Stimulated activated CD8-positive, alpha-beta memory T cell treated with anti-CD3 and anti-CD28 coated beads, Interleukin-4, amount 100 ng/mL, for 4 hours (primary cell): ENCODE measurements at places on chromosomes 3 and 15.

GRCh38 chr3:128351546-128351945 lies 115.1 kb downstream of the DNAJB8 start:
- no peak for DNase-seq

DNA sequence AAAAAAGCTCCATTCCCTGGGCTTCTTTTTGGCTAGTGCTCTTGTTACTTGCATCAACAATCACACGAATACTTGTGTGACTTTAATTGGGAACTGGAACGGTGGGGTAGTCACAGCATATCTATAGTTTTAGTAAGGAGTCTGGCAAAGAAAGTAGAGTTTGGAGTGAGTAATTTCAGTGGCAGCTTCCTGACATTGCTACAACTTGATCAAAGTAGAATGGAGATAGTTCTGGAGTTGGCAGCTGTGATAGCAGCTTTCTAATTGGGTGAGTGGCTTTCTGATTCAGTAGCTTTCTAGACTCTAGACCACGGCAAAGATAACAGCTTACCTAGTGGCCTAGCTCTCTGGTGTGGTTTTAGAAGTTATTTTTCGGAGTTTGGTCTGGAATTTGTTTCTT lies 475.0 kb downstream of the TUSC7 start:
- DNase-seq, result no peak

DNA sequence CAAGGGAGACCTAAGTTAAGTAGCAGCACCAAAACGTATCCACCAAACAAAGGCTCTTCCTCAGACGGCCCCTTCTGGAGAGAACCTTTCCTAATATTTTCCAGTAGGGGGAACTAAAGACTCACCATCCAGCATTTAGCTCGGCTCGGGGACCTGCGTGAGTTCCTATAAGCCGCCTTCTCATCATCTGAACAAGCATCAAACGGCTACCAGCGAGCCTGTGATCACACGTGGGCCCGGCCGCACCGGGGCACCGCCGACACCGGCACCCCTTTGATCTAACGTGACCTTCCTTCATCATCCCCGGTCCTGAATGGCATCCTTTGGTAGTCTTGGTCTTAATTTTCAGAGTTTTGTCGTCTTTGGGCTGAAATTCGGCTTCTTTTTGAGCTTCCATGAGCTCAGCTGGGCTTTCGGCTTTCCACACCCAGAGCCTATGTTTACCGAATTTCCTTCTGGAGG lies 1.4 kb upstream of the ROBO2 start:
- DNase-seq, result no peak

DNA sequence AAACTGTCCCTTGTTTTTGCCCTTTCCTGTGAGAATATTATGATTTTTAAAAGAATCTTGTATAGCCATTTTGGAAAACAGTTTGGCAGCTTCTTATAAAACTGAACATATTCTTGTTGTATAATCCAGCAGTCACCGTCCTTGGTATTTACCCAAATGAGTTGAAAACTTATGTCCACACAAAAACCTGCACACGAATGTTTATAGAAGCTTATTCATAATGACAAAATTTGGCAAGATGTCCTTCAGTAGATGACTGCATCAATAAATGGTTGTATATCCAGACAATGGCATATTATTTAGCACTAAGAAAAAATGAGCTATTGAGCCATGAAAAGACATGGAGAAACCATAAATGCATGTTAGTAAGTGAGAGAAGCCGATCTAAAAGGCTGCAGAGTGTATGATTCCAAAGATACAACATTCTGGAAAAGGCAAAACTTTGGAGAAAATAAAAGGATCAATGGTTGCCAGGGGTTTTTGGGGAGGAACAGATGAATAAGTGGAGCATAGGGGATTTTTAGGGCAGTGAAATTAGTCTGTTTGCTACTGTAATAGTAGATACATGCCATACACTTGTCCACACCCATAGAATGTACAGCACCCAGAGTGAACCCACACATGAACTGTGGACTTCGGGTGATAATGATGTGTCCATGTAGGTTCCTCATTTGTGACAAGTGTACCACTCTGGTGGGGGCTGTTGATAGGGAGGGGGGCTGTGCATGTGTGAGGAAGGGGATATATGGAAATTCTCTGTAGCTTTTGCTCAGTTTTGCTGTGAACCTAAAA lies 31.7 kb downstream of the LIMD1 start:
- no peak for DNase-seq

- DNase-seq, result no peak
Measured at GRCh38 chr3:184186184-184186901, at the start of gene ABCF3. Gene ABCF3 (plus strand): TSS chr3:184186199. CDS start chr3:184186208, 9 bp downstream.

- no peak for DNase-seq
Measured at GRCh38 chr3:55467099-55467498, 20.0 kb downstream of the WNT5A start.

DNA sequence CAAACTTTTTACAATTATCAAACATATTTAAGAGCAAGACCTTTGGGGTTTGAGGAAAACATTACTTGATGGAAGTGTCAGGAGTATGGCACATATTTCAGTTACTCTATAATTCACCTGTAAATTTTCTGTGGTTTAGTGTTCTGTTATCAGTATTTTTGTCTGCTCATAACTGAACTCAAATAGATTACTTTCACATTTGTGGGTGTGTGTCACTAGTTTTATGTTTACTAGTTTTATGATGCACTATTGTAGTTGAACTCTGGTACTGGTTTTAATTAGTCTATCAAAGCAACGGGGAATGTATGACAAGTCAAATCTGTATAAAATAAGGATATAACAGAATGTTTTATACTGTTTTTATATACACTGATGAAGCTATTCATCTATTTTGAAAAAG lies 27.2 kb downstream of the OXSM start:
- DNase-seq, result no peak

GRCh38 chr15:101210466-101210865 lies 41.4 kb downstream of the CHSY1 start:
- no peak for DNase-seq

- DNase-seq, result no peak
Measured at GRCh38 chr15:90883976-90884718, at the start of gene FES. Gene FES (plus strand): TSS chr15:90884504. CDS start chr15:90885046, 542 bp downstream.

DNA sequence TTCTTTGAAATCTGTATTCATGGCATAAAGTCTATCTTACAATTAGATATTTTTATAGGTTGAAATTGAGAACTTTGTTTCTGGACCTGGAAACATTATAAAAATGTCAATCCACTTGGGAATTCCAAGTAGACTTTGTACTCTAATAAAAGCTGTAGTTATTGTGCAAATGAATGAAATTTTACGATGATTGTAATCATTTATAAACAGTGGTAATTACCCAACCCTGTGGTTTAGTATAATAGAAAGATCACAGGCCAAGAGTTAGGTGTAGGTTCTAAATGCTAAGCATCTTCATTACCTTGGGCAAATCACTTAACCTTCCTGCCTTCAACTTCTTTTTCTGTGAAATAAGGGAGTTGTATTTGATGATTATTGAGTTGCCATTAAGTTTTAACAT lies 13.2 kb upstream of the SLC7A14 start:
- DNase-seq, result no peak

- DNase-seq, result no peak
Measured at GRCh38 chr3:65809641-65810150, 229.0 kb downstream of the MAGI1 start.

DNA sequence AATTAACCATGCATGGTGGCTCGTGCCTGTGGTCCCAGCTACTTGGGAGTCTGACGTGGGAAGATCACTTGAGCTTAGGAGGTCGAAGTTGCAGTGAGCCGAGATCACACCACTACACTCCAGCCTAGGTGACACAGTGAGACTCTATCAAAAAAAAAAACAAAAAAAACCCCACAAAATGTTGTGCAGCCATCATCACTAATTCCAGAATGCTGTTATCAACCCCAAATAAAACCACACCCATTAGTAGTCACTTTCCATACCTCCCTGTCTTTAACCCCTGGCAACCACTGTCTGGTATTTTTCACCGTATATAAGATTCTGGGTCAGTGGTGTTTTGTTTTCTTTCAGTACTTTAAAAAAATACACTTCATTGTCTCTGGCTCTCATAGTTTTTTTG lies 16.6 kb downstream of the HMCES start:
- DNase-seq, result no peak

DNA sequence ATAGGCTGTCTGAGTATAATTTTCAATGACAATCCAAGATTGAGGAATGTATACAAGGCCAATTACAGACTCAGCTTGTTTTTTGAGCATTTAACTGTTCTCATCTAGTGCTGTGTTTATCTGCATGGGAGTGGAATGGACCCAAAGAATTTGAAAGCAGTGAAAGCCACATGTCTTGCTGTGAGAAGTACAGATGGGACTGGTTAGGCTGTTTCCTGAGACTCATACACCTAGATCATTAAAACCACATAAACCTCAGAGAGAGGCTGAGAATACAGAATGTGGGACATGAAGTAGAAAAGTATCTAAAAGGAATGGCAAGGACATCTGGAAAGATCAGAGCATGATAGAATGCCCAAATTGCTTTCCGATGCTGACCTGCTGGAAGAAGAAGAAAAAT lies 224.6 kb downstream of the NLGN1 start:
- no peak for DNase-seq

DNA sequence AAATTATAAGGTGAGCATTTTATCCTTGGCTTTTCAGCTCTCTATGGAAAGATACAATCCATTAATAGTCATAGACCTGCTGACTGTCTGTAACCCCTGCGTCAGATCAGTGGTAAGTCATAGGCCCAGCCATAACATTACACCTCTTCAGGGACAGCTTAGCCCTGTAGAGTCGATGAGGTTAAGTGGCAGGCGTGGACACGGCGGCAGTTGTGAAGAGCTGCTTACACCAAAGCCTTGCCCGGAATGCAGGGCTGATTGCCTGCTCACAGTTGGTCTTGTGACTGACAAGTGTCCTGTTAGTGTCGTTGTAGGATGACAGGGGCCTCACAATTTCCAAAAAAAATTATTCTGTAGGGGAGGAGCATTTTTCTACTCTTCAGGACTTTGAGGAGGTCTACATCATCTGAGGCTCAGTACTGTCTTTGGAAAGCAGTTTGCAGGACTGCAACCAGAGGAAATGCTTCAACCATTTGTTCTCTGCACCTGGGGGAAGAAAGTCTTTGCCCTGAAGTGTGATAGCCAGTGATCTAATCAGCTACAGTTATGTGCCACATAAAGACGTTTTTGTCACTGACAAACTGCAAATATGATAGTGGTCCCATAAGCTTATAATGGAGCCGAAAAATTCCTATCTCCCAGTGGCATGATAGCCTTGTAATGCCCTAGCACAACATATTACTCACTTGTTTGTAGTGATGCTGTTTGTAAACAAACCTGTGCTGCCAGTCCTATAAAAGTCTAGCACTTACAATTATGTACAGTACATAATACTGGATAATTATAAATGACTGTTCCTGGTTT lies 14.9 kb upstream of the SELENOT start:
- no peak for DNase-seq
